ENCODE measurements at places on chromosomes 4 and X.

DNA sequence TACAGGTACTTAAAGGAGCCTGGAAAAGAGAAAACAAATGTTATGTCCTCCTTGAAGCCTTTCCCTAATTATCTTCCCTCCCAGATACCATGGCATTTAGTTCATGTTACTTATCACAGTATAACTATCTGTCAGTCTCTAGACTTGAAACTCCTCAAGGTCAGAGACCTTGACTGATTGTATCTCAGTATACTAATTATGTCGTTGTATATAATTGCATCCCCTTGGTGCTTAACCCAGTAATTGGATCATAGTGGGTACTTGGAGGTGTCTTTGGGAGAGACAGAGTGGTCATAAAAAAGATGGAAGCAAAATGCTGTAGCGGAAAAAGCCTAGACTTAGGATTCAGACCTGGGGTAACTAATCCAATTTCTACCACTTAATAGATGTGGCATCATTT, 8.1 kb downstream of the IGBP1 start:
- DNase-seq: no peak

DNA sequence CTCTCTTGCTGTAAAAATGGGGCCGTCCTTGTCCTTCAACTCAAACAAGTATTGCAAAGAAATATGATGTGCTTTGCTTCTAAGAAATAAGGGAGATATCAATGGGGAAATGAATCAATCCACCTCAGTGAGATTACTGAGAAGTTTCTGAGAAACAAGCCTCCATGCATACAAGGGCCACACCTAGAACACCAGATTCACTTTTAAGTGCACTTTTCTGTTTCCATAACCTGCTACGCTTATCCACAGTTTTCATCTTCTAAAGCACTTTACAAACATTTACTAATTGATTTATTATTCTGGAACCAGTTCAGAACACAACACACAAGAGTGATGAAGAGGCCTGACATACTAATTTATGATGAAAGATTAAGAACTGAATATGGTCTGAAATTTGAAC, 54.0 kb upstream of the BOD1L1 start:
- DNase-seq: no peak

DNA sequence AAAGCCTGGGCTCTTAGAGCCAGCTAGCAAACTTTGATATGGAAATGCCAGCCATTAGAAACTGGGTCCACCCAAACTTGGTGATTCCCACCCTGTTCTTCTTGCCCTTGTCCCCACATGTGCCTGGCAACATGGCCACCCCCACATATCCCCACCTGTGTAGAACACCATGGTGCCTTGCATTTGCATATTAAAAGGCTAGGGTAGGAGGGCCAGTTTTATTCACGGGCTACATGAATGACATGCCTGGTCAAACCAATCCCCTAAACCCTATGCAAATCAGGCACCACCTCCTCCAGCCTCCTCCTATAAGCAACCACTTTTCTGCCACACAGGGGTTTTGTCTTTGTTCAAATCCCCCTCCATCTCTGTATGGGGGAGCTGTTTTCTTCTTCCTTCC, 104.9 kb downstream of the CLNK start:
- no peak for DNase-seq

GRCh38 chr4:21097026-21097425, 396.8 kb downstream of the PACRGL start:
- no peak for DNase-seq

GRCh38 chrX:40867352-40867751, 132.0 kb upstream of the MED14 start:
- no peak for DNase-seq

- no peak for DNase-seq
Measured at GRCh38 chr4:115780835-115781234, 667.4 kb upstream of the NDST4 start.

- DNase-seq: no peak
Measured at GRCh38 chrX:155767876-155768769, 113.0 kb upstream of the VAMP7 start.

DNA sequence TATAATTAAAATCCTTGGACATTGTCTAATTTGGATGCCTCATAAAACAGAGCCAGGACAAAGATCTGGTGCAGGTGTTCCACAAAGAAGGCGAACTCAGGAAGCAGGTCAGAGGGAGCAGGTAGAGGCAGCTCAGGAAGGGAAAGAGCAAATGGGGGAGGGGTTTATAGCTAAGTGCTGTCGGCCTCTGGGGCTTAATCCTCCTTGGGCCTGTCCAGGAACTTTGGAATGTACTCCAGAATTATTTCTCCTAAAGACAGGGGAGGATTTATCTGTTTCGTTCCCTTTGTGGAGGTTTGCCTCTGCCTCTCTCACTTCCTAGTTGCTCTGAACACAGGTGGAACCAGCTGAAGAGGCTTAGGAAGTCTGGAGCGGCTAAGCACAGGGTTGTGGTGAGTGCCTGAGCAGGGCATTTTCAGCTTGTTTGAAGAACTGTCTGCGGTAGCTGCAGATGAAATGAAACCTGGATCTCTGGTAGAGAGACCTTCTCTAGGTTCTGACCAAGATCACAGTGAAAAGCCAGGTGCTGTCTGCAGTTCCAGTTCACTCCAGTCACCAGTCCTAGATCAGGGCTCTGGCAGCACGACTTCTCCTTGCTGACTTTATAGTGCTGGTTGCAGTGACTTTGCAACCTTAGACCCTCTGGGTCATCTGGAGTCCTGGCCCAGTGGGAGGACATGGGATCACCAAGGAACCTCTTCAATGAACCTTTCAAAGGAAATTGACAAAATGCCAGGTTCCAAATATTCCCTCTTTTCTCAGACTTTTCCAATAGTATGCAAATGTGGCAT, 519.2 kb downstream of the PCDH10 start:
- DNase-seq: no peak

- DNase-seq: no peak
Measured at GRCh38 chr4:53376900-53377299, 541 bp upstream of the FIP1L1 start.

DNA sequence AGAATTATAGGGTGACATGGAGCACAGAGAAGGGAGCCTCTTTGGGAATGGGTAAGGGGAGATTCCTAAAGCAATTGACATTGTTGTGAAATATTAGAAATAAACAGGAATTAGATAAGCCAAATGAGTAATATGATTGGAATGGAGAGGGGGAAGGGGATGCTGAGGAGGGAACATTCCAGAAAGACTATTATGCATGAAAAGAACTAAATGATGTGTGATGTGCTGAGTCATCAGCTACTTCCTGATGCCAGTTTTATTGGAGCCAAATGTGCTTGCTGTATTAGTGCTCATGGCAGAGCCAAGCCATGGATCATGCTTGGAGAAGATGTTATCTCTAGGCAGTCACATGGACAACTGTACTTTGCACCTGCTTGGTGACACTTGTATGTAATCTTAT, 189.0 kb upstream of the HCCS start:
- DNase-seq: no peak

DNA sequence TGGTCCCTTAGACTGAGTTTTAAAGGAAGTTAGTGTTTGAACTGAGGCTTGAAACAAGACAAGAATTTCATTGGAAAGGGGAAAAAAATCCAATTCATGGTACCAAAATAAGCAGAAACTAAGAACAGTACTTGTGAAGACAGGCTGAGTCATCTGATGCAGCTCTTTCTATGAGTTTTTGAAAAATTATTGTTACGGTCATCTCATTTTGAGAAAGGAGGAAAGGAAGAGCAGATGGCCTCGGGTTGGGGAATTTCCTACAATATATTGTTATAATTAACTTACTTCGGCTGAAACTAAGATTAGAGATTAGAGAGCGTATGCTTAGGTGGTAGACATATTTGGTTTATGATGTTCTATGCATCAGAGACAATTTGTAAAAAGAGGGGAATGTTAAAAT, 2164.8 kb upstream of the AGA start:
- DNase-seq: no peak

- no peak for DNase-seq
Measured at GRCh38 chrX:42087960-42088359, 164.6 kb upstream of the CASK start.

DNA sequence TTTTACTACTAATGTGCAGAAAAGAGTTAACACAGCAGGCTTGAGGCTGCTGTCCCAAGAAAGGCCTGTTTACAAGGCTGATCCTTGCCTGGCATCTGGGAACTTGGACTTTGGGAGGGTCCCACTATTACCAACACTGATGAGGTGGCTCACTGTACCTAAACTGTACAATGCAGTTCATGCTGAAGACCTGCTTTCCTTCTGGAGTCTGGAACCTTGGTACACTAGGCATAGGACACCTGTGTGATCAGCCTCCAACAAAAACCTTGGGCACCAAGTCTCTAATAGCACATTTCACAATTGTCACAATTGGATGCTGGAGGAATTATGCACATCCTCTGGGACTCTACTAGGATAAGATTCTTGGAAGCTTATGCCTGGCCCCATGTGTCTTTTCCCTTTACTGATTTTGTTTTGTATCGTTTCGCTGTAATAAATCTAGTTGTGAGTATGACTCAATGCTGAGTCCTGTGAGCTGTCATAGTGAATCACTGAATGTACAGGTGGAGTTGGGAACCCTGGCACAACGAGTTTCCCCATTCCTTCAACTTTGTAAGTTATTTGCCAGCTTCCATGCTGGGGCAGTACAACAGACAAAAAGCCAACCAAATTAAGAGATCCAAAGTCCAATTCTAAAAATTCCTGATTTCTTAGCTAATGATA, 45.9 kb downstream of the TEC start:
- DNase-seq: no peak

GRCh38 chrX:98029861-98030260, 1146.2 kb downstream of the RPA4 start:
- DNase-seq: no peak

GRCh38 chr4:7687006-7687405, 252.3 kb upstream of the PSAPL1 start:
- no peak for DNase-seq

DNA sequence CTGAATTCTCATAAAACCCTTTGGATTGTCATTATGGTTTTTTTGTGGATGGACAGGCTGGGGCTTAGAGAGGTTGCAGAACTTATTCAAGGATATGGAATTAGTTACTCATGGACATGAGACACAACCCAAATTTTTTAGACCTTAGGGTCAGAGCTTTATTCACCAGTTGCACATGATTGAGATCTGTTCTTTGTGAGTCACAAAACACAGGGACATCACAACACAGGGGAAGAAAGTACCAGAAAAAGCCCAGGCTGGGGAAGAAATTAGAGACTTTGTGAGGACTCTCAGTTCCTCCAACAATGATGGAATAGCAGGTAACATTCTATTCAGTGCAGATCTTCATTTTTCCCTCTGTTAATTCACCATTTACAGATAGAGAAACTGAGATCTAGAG, 602.4 kb upstream of the CPEB2 start:
- DNase-seq: no peak

DNA sequence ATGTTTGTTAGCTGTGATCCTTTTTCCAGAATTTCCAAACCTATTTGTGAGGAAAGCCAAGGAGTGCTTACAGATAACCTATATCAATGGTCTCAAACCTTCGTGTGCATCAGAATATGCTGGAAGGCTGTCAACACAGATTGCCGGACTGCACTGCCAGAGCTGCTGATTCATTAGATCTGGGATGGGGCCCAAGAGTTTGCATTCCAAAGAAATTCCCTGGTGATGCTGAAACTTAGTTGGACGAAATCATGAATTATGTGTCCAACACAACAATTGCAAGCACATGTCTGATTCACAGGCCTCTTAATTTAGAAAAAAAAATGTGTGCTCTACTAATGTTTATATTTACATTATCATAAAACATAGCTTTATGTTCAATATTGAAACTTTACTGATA, 544.0 kb upstream of the AMOT start:
- no peak for DNase-seq

DNA sequence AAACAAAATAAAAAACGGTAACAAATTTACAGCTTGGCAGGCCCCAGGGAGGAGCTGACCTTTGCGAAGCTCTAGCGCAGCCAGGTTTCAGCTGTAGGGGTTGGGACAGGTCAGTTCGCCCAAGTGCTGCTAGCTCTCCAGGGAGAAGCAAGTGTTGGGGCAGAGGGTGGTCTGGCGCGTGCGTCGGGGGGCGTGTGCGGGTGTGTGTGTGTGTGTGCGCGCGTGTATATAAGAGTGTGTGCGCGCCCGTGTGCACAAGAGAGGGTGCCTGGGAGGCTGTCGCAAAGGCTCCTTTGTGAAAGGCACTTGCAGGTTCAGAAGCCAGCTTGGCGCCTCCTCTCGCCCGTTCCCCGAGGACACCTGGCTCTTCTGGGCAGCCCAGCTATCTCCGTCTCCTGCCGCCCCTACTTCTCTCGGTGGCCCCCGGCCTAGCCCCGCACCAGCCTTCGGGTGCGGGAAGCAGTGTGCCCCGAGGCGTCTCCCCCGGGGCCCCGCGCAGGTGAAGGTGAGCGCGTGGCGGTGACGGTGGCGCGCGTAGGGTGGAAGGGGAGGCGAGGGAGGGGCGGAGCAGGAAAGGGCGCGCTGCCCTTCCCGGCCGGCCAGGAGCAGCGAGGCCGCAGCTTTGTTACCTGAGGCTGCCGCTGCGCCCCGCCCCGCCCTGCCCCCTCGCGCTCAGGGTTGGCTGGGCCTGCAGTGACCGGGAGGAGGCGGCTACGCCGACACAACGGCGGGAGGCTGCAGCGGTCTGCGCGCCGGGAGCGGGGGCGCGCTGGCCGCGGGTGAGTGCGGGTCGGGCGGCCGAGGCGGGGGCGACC, at the start of gene FHDC1:
Gene FHDC1, plus strand, starts transcription at position 693 of the 815 bp plus-strand sequence. CDS start 6,735 bp downstream, outside the sequence.
- DNase-seq: peak; percentile 77

GRCh38 chr4:168167714-168168284, 75.5 kb downstream of the ANXA10 start:
- DNase-seq: no peak

DNA sequence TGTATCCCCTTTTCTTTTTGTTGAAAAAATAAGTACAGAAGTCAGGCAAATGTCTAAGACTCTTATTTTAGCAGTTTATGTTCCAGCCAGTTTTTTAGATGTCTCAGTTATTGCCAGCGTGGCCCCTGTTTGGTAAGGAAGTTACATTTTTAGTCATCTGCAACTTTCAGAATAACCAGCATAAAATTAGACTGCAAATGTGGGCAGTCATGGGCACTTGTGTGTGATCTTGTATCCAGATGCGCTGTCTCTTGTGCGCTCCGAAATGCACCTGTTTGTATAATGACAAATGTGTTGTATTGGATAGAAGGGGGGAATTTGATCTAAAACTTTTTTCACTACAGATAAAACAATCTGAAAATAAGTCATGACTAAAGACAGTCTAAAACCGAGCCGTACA, 44.3 kb upstream of the CLCN4 start:
- DNase-seq: no peak

GRCh38 chr4:21688596-21689265, 259.8 kb downstream of the KCNIP4 start:
- DNase-seq: no peak

DNA sequence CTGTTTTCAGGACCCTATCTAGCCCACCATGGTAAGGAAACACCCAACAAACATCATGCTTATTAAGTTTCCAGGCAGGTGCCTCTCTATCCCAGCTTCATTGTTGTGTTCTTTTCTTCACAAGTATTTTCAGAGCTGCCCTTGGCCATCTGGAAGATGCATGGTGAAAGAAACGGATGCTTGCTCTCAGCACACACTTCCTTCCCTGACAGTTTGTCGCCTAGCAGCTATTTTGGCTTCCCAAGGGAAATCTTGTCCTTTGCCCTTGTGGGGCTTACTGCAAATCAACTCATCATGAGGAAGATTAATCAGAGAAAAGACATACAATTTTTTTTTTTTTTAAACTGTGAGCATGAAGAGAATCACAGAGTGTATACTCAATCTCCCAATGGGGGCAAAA, 128.8 kb downstream of the ASMT start:
- no peak for DNase-seq
